Mammary epithelial cell (primary cell): ENCODE measurements at places on chromosomes 1 and 21. TPM values are rescaled to one million over a fixed set of nuclear protein-coding genes. Genes with fewer than 3 reads are reported as not detected.

The KCNA3 gene
- total RNA-seq, result not detected in 2 replicates

The SORT1 gene
- 41.8 TPM for total RNA-seq

The PPIAL4G gene
- total RNA-seq, result not detected in 2 replicates

The KRTAP10-3 gene
- total RNA-seq, result not detected

The DIRAS3 gene
- total RNA-seq, result 0.33 TPM

The SPRR1A gene
- 4.9 and 5.2 TPM in 2 replicates for total RNA-seq

The TBX19 gene
- 0.67 TPM for total RNA-seq

The KRTAP12-2 gene
- total RNA-seq, result not detected in 2 replicates

The SUSD4 gene
- total RNA-seq, result 2.3 TPM

The C1orf167 gene
- not detected for total RNA-seq

The PIAS3 gene
- total RNA-seq, result 26.4 and 58.8 TPM in 2 replicates

The CFHR2 gene
- not detected for total RNA-seq

The TMCO1 gene
- 80.9 TPM for total RNA-seq

The PROX1 gene
- total RNA-seq, result 0.35 and 1.3 TPM in 2 replicates

The ABCA4 gene
- 1.7 TPM for total RNA-seq

The KRTAP21-2 gene
- not detected for total RNA-seq

The HEYL gene
- not detected in 2 replicates for total RNA-seq

The IL10RB gene
- 14.3 TPM for total RNA-seq

The E2F2 gene
- total RNA-seq, result 0.08 and 2.2 TPM in 2 replicates

The ARHGEF10L gene
- 5.3 TPM for total RNA-seq

The OLFML2B gene
- total RNA-seq, result not detected in 2 replicates

The PMF1 gene
- 23.8 TPM for total RNA-seq

The LINGO4 gene
- not detected for total RNA-seq

The NPR1 gene
- total RNA-seq, result 0.17 TPM

The AMY1C gene
- total RNA-seq, result not detected

The RNU1-1 gene
- under 0.01 TPM for total RNA-seq

The PTGER3 gene
- not detected in 2 replicates for total RNA-seq

The KLHL12 gene
- total RNA-seq, result 28.3 TPM

The SPATA45 gene
- not detected in 2 replicates for total RNA-seq

The PDZK1IP1 gene
- 0.40 TPM in 1 of 2 replicates, not detected in the other for total RNA-seq

The HSD3B2 gene
- not detected in 2 replicates for total RNA-seq

The FAM167B gene
- 0.17 TPM for total RNA-seq

The BOLA1 gene
- total RNA-seq, result 15.8 and 20.1 TPM in 2 replicates

The AIM2 gene
- not detected in 2 replicates for total RNA-seq

The PDE4B gene
- not detected in 2 replicates for total RNA-seq

The ADAMTS5 gene
- total RNA-seq, result not detected in 2 replicates

The DCDC2B gene
- not detected in 2 replicates for total RNA-seq

The UTS2 gene
- total RNA-seq, result not detected in 2 replicates

The ENO1 gene
- total RNA-seq, result 1,459 TPM

The ASCL5 gene
- total RNA-seq, result not detected

The SNRNP40 gene
- 69.8 TPM for total RNA-seq

The KIRREL1 gene
- 101 and 130 TPM in 2 replicates for total RNA-seq
